ENCODE measurements at places on chromosomes 1 and 21.
A peak's percentile ranks its signal among the peaks of the same experiment; 100 is the strongest.

DNA sequence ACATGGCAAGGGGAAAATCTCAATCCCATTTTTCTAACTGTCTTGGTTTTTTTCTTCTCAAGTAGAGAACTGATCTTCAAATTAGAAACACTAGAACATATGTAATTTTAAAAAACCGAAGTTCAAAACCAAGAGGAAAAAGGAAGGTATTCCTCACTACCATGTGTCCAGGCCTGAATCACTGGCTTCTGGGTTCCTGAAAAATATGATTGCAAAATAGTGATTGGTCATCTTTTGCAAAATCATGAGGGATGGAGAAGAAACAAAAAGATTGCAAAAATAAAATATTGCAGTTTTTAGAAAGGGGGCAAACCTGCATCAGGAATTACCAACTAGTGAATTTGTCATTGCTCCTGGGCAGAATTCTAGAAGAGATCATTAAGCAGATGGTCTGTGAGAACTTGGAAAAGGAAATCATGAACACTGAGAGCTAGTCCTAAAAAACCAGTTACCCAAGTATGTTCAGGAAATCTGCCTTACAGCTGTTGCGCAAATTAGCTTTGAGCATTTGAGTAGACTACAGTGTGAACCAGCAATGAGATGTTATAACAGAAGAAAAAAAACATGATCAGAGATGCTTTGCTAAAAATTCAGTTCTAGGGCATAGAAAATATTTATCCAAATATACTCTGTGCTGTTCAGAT, 49.4 kb downstream of the SPATA46 start:
- no peak for DNase-seq

- no peak for DNase-seq
These were observed 15.0 kb downstream of the GNB1 start for GRCh38 chr1:1875932-1876331.

GRCh38 chr1:99600782-99601181, 45.1 kb upstream of the PALMD start:
- no peak for DNase-seq

DNA sequence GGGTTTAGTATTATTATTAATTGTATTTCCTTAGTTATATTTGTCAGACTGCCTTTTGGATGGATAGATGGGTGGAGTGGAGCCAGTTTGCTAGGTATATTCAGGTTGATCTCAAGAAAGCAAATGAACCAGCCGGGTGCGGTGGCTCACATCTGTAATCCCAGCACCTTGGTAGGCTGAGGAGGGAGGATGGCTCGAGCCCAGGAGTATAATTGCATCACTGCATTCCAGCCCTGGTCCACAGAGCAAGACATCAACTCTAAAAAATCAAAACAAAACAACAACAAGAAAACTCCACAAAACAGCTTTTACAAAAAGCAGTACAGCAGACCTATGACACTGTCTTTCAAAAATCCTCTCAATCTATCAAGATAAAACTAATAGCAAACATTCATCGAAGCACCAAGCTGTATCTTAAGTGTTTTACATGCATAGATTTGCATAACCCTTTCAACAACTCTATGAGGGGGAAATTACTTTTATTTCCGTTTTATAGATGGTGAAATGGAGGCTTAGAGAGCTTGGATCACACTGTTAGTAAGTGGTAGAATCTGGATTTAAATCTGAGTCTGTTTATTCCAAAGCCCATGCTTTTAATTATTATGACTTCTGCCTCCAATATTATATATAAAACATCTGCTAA, 25.5 kb downstream of the KMO start:
- no peak for DNase-seq

DNA sequence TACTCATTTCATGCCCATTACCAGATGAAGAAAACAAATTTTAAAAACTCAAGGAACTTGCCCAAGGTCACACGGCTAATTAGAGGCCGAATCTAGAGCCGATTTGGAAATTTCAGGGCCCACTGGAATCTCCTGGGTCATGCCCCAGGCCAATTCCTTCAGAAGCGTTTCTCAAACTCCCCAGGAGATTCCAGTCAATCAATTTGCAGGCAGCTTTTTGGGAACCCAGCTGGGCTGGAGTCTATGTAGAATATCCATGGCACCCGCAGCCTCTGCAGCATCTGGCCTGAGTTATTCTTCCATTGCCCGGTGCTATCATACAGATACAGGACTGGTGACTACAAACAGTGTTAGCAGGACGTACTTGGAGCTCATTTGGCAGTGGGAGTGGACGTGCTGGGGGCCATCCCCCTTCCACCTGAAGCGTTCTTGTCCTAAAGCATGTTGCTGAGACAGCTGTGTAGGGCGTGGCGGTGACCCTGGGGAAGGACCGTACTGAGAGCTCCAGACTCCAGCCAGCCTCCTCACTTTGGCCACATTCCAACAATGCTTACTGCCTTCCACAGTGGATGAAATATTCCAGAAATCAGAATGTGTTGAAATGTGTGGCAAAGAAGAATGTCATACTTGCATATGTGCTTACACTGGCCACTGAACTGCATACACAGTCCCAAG, 38.3 kb downstream of the ABCG1 start:
- no peak for DNase-seq

GRCh38 chr21:41166884-41167283, 1.1 kb upstream of the BACE2 start:
- no peak for DNase-seq

DNA sequence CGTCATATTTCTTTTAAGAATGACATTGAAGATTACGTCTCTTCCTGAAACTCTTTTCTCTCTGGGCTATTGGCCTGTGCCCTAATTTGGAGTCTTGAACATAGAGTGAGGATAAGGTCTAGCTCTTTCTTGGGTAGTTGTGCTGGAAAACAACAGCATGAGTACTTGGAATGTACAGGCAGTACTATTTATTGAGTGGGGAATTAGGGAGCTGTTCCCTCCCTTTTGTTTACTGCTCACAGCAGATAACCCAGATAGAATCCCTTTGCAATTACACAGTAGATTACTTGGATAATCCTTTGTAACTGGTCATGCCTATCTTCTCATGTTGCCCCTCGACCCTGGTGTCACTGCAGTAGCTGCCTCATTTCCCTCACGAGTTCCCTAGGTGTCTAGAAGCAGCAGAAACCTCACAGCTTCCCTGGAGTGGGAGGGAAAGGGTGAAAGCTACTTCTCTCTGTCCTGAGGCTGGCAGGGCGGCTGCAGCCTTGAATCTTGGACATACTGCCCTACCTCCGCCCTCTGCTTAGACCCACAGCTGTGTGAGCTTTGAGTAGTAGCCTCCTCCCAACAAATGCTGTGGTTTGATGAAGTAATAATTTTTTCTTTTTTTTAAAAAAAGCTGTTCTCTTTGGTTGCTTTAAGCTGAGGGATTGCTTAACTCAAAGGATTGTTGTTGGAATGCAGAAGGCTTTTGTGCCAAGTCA, 70.6 kb downstream of the FGGY start:
- DNase-seq = no peak

DNA sequence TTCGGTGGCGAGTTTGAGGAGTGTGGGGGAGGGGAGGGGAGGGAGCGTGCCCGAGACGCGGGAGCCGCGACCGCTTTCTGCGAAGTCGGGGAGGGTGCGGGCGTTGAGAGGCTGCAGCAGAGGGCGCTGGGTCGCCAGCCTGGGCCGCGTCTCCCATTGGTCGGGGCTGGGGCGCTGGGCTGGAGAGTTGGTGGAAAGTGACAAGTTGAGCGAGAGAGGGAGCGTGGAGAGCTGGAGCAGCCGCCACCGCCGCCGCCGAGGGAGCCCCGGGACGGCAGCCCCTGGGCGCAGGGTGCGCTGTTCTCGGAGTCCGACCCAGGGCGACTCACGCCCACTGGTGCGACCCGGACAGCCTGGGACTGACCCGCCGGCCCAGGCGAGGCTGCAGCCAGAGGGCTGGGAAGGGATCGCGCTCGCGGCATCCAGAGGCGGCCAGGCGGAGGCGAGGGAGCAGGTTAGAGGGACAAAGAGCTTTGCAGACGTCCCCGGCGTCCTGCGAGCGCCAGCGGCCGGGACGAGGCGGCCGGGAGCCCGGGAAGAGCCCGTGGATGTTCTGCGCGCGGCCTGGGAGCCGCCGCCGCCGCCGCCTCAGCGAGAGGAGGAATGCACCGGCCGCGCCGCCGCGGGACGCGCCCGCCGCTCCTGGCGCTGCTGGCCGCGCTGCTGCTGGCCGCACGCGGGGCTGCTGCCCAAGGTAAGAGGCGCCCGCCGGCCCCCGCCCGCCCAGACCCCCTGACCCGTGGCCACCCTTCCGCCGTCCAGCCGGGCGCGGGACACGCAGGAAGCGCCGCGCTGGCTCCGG, at the start of gene ROR1:
TSS of gene ROR1 (plus strand) at position 203 of the 802 bp plus-strand sequence.
- DNase-seq = peak; percentile 1

GRCh38 chr1:161791904-161792655, 26.0 kb downstream of the ATF6 start:
- no peak for DNase-seq

DNA sequence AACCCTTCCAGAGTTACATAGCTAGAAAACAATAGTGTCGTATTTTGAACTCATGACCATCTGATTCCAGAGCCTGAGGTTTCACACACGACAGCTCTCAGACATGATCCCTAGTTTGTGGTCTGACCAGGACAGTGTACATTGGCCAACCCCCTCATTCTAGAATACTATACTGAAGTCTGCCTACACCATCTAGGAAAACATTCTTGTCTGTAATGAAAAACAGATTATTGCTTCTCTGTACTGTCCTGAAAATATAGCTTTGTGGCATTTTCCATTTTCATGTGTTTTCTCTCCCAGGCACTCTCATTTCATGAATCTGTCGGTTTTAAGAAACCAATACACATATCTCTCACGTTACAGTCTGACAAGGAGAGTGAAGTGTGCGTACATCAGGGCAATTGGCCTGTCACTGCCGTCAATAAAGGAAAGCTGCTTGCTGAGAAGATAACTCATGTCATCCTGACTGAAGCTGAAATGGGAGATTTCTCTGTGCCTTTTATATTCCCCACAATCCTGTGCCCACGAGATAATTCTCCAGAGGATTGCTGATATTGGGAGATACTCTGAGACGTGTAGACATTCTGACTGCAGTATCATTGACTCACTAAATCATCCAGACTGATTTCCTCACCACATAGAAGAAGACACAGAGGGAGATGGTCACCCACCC, 585.6 kb downstream of the PLPP3 start:
- DNase-seq = no peak

GRCh38 chr1:55894521-55894920, 679.4 kb upstream of the USP24 start:
- DNase-seq = no peak

GRCh38 chr1:190154744-190155143, 322.9 kb downstream of the BRINP3 start:
- no peak for DNase-seq

GRCh38 chr1:180926164-180926981, 13.7 kb downstream of the KIAA1614 start:
- no peak for DNase-seq

DNA sequence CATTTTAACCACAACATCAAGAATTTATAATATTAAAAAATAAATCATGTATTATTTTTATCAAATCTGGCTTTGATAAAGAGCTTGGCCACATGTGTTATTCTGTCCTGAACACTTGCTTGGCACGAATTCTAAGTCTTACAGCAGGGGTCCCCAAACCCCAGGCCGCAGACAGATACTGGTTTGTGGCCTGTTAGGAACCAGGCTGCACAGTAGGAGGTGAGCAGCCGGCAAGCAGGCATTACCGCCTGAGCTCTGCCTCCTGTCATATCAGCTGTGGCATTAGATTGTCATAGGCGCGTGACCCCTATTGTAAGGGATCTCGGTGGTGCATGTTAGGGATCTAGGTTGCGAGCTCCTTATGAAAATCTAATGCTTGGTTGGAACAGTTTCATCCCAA, 127.6 kb upstream of the IVNS1ABP start:
- DNase-seq = no peak

DNA sequence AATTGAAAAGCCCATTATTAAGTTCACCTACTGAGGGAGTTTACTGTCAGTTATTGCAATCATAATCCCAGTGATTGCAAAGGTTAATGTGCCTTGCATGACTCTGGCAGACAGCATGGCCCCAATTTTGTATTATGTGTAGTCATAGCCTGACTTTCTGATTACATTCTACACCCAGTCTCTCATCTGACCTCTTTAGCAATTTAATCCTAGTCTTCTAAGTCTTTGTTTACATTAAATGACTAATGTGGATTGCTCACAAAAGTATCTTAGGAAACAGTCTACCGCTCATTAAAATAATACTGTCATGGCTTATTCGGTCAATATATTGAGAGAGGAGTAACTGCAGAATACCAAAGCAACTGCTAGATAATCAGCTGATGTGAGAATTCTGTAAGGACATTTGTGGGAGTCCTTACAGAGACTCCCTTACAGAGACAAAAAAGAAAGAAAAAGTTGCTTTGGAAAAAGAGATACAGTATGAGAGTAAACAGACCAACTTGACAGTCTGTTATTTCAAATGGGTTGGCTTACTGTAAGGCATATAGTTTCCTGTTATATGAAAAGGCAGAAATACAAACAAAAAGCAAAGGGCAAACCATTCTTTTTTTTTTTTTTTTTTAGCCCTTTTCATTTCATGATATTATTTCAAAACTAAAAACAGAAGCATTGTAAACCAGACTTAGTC, 42.8 kb downstream of the SMG7 start:
- DNase-seq = no peak
